HFFc6 (cell line): ENCODE measurements at places on chromosomes 4 and X. TPM values are rescaled to one million over a fixed set of nuclear protein-coding genes. Genes with fewer than 3 reads are reported as not detected.

- no peaks in the 10 kb centered on the region for H3K27me3 ChIP-seq
- H3K4me1 ChIP-seq, result peaks cover 39% of the 10 kb centered on the region
- H3K27ac ChIP-seq, result peak overlapping the region; percentile 85
- H3K36me3 ChIP-seq, result no peaks in the 10 kb centered on the region
These were observed 25.3 kb downstream of the FAM241A start for GRCh38 chr4:112170451-112170993.

The TCP11X2 gene
- total RNA-seq, result not detected in 3 replicates

The TMEM129 gene
- total RNA-seq, result 29.3 to 41.6 TPM (median 37.1 TPM) in 3 replicates

DNA sequence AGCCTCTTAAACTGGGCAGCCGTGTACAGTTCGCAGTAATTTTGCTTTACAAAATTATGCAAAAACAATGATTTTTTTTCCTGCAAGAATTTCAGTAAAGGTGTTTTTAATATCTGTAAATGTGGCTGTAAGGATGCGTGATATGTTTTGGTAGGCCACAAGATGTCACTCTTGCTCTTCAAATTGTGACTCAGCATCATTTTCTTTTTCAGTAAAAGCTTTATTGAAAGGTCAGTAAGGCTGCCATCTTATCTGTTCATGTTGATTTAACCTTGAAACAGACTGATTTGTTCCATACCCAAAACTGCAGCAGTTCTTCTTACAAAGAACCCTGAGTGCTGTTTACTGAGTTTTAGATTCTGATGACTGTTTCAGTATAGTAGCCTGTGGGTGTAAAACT is 39.9 kb downstream of the TXLNG start:
- H3K36me3 ChIP-seq, result peaks cover 9% of the 10 kb centered on the region
- H3K4me3 ChIP-seq, result no peak overlapping the region
- peak overlapping the region; percentile 43; the same call in 1 of the 2 replicates for H3K27ac ChIP-seq
- DNase-seq, result peak; percentile 44
- H3K4me1 ChIP-seq, result peaks cover 36% of the 10 kb centered on the region
- no peaks in the 10 kb centered on the region; the same call in 1 of the 2 replicates for H3K27me3 ChIP-seq

The CT45A2 gene
- not detected in 3 replicates for total RNA-seq

The TEX11 gene
- total RNA-seq, result not detected in 3 replicates

DNA sequence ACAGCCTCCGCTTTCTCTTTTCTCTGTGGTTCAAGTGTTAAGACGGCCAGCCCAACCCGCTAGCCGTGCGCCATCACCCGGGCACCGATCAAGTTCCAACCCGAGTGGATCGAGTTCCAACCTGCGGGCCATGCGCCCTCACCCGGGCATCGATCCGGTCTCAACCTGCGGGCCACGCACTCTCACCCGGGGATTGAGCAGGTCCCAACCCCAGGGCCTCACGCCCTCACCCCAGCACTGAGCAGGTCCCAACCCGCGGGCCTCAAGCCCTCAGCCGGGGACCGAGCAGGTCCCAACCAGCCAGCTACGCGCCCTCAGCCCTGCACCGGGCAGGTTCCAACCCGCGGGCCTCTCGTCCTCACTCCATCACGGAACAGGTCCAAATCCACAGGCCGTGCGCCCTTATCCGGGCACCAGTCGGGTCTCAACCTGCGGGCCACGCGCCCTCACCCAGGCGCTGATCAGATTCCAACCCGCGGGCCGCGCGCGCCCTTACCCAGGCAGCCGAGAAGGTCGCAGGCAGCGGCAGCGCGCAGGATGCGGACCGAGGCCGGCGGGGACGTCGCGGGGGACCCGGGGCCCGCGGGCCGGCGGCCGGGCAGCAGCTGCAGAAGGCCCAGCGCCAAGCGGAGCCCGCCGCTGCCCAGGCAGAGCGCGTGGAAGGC is 443 bp downstream of the GPR143 start:
- no peak overlapping the region for H3K27ac ChIP-seq
- DNase-seq, result no peak
- no peak overlapping the region for H3K4me3 ChIP-seq
- peaks cover 5% of the 10 kb centered on the region; the same call in 1 of the 2 replicates for H3K27me3 ChIP-seq

The TMEM271 gene
- total RNA-seq, result not detected in 3 replicates

GRCh38 chr4:24164054-24164693 is 274.3 kb upstream of the PPARGC1A start:
- DNase-seq, result no peak
- no peaks in the 10 kb centered on the region for H3K4me1 ChIP-seq
- H3K36me3 ChIP-seq, result no peaks in the 10 kb centered on the region
- H3K27ac ChIP-seq, result no peak overlapping the region
- no peak overlapping the region for H3K4me3 ChIP-seq
- no peaks in the 10 kb centered on the region for H3K27me3 ChIP-seq

- H3K36me3 ChIP-seq, result no peaks in the 10 kb centered on the region
- no peak overlapping the region for H3K27ac ChIP-seq
- H3K4me1 ChIP-seq, result peaks cover 20% of the 10 kb centered on the region
These were observed 21.4 kb upstream of the SMIM14 start for GRCh38 chr4:39660045-39660444.

- peaks cover 50% of the 10 kb centered on the region for H3K4me1 ChIP-seq
- peak overlapping the region; percentile 60 for H3K4me3 ChIP-seq
- DNase-seq, result no peak
These were observed 2.4 kb downstream of the TMEM131L start for GRCh38 chr4:153468587-153468986.

The CSAG1 gene
- not detected in 3 replicates for total RNA-seq

The SPATA18 gene
- 4.1 to 12.6 TPM (median 7.9 TPM) in 3 replicates for total RNA-seq

The PARM1 gene
- total RNA-seq, result 0.13 and 0.20 TPM in 2 replicates

GRCh38 chr4:168335621-168336020 is 17.1 kb upstream of the DDX60 start:
- no peak overlapping the region for H3K27ac ChIP-seq
- no peaks in the 10 kb centered on the region for H3K27me3 ChIP-seq
- no peaks in the 10 kb centered on the region for H3K4me1 ChIP-seq
- DNase-seq, result no peak

- peaks cover 61% of the 10 kb centered on the region for H3K4me1 ChIP-seq
- no peak overlapping the region for H3K27ac ChIP-seq
- peaks cover 2% of the 10 kb centered on the region; the same call in 1 of the 2 replicates for H3K27me3 ChIP-seq
- no peak for DNase-seq
These were observed 206.7 kb downstream of the SHROOM3 start for GRCh38 chr4:76641758-76642157.

- no peak overlapping the region for H3K4me3 ChIP-seq
- no peak for DNase-seq
- H3K27ac ChIP-seq, result no peak overlapping the region
- no peaks in the 10 kb centered on the region for H3K27me3 ChIP-seq
These were observed 220.3 kb downstream of the PABPC4L start for GRCh38 chr4:133981327-133981726.

The CSN1S1 gene
- total RNA-seq, result not detected in 3 replicates

The AMER1 gene
- 1.8 to 2.1 TPM (median 2.0 TPM) in 3 replicates for total RNA-seq

DNA sequence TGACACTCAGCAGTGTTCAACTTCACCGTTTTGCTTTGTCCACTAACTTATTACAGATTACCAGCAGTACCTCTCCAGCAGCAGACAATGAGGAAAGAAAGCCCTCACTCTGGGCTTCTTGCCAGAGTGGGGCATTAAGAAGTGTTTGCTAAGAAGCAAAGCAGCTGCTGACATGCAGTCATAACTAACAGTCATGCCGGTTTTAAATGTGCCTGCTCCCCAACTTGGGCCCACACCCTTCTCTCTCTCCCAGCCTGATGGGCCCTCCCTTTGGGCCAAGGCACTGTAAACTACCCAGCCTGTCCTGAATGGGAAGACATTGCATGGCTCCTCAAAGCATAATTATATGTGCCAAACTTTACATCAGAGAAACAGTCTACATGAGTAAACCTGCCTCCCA is 54.6 kb upstream of the HHIP start:
- H3K27me3 ChIP-seq, result no peaks in the 10 kb centered on the region; the same call in 1 of the 2 replicates
- H3K27ac ChIP-seq, result peak overlapping the region; percentile 4; the same call in 1 of the 2 replicates
- peaks cover 18% of the 10 kb centered on the region for H3K36me3 ChIP-seq
- no peak overlapping the region for H3K4me3 ChIP-seq
- peaks cover 33% of the 10 kb centered on the region for H3K4me1 ChIP-seq
- peak; percentile 62 for DNase-seq

DNA sequence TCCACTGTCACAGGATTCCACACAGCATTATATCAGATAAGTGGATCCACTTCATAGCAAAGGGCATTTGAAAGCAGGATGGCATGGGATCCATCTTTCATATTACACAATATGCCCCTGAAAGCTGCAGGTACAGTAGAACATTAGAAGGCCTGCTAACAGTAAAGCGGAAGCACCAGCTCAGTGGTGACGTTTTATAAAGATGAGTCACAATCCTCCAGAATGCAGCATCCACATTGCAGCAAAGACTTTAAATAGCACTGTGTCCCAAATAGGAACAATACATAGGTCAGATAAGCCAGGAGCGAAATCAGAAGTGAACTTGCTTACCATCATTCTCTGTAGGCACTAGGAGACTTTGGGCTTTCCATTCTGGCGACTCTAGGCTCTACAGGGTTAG is 609.5 kb upstream of the FAT1 start:
- no peak overlapping the region for H3K27ac ChIP-seq
- no peak for DNase-seq
- H3K4me3 ChIP-seq, result no peak overlapping the region

- no peak for DNase-seq
- no peak overlapping the region for H3K4me3 ChIP-seq
These were observed 388.1 kb upstream of the MAD2L1 start for GRCh38 chr4:120454788-120455187.

- no peak for DNase-seq
- no peak overlapping the region for H3K27ac ChIP-seq
These were observed 121.0 kb downstream of the ENPP6 start for GRCh38 chr4:184096561-184097240.

The RNF150 gene
- 17.0 to 23.8 TPM (median 19.4 TPM) in 3 replicates for total RNA-seq

DNA sequence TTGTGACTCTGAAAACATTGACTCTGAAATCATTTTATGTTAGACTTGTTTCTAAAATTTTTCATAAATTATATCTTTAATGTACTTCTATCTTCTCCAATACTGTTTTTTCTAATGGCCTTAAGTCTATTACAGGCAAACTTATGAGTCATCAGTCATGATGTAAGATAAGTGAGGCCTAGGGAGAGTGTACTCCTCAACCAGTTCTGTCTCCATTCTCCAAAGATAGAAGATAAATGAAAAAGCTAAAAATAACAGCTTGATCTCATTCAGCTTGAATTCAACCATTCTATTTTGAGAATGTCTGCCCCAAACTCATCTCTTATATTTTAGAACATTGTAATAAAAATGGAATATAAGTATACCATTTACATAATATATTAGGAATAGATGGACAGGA is 34.5 kb downstream of the STBD1 start:
- no peak overlapping the region for H3K4me3 ChIP-seq
- H3K27ac ChIP-seq, result no peak overlapping the region
- H3K27me3 ChIP-seq, result peaks cover 26% of the 10 kb centered on the region
- DNase-seq, result peak; percentile 64

DNA sequence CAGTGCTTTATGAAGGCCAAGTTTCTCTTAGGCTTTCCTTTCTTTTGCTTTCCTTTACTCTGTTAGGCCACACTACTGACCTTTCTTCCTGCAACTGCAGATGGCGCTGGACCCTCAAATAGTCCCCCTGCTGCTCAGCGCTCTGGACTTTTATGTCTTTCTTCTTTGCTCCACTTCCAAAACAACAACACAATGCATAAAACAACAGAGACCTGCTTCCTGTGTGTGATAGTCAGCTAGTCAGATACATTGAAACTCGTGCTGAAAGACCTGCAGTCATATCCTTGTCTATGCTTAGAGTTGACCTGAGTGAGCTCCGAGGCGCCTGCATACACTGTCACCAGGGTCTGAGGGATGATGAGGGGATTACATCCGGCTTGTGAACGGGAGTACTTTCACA is 108.9 kb upstream of the TEX13D start:
- no peak overlapping the region for H3K27ac ChIP-seq
- H3K36me3 ChIP-seq, result no peaks in the 10 kb centered on the region
- peaks cover 3% of the 10 kb centered on the region for H3K27me3 ChIP-seq
- no peak for DNase-seq

The TCEAL2 gene
- total RNA-seq, result not detected in 3 replicates

DNA sequence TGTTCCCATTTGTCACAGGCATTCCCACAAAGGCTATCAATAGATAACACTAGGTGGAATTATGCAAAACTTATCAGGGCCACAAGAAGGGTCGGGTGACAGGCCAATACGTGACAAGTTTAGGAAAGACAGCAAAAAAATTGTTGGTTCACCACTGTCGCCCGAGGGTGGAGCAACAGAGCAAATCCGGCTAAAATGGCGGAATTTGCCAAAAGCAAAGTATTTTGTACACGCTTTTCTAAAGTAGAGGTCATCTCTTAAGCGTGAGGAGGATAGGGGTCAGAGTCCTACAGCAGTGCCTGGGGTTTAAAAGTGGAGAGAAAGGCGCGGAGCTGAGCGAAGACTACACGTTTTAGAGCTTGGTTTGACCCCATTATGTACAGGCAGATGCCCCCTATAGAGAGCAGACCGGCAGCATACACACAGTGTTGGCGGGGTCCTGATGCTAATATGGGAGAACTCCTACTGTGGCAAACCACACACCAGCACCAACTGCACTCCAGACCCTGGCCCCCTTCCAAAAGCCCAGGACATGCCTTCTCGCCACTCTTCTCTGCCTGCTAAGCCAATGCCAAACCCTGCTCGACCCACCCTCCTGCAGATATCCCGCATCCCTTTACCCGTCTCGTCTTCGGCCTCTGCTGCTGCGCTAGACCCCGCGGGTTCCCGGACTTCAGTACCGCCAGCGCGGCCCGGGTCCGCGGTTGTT is 733 bp downstream of the CCNA2 start:
- peaks cover 66% of the 10 kb centered on the region for H3K4me1 ChIP-seq
- H3K27ac ChIP-seq, result peak overlapping the region; percentile 79
- H3K36me3 ChIP-seq, result peaks cover 38% of the 10 kb centered on the region
- peak; percentile 41 for DNase-seq

GRCh38 chrX:108034725-108035124 is 10.1 kb upstream of the VSIG1 start:
- H3K36me3 ChIP-seq, result no peaks in the 10 kb centered on the region
- no peaks in the 10 kb centered on the region; the same call in none of the 2 replicates for H3K27me3 ChIP-seq
- H3K27ac ChIP-seq, result no peak overlapping the region
- peaks cover 18% of the 10 kb centered on the region for H3K4me1 ChIP-seq
- no peak overlapping the region for H3K4me3 ChIP-seq

DNA sequence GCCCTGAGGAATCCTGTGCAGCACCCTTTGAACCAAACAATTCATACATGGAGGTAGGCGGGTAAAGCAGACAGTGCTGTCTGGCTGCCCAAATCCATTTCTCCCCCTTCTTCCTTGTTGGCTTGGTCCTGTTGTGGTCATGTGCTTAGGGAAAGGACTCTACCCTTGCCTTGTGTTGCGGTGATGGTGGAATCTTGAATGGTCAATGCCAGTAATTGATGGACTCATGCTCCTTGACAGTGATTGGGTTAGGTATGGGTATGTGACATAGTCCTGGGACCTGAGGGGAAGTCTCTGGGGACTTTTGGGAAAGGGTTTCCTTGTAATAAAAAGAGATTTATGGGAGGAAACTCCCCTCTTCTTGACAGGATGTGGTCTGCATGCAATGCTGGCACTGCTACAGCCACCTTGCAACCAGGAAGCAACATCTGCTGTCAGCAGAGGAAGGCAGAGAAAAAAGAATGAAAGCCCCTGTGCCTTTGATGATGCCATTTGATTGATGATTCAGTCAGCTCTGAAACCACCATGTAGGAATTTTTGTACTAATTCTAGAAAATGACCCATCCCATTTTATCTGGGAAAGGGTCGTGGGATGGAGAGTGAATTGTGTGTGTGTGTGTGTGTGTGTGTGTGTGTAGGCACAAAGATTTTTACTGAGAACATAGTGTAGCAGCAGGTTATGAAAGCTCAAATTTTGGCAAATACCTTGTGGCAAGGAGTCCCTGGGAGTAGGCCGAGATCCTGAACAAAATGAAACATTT is 30.0 kb upstream of the HUWE1 start:
- H3K27me3 ChIP-seq, result peaks cover 3% of the 10 kb centered on the region; the same call in 1 of the 2 replicates
- H3K4me1 ChIP-seq, result peaks cover 24% of the 10 kb centered on the region

The PAK3 gene
- total RNA-seq, result not detected in 3 replicates

- no peaks in the 10 kb centered on the region for H3K4me1 ChIP-seq
- no peak overlapping the region for H3K27ac ChIP-seq
- no peak overlapping the region for H3K4me3 ChIP-seq
- no peaks in the 10 kb centered on the region; the same call in 1 of the 2 replicates for H3K27me3 ChIP-seq
- DNase-seq, result no peak
- no peaks in the 10 kb centered on the region for H3K36me3 ChIP-seq
These were observed 344.4 kb upstream of the ACTRT1 start for GRCh38 chrX:128396601-128397000.
